ENCODE measurements at places on chromosomes 16 and 17.

GRCh38 chr16:88144028-88144511 lies 192.8 kb downstream of the BANP start:
- no peak for DNase-seq

- DNase-seq: no peak
These were observed 59.1 kb downstream of the PIPOX start for GRCh38 chr17:29102046-29102445.

DNA sequence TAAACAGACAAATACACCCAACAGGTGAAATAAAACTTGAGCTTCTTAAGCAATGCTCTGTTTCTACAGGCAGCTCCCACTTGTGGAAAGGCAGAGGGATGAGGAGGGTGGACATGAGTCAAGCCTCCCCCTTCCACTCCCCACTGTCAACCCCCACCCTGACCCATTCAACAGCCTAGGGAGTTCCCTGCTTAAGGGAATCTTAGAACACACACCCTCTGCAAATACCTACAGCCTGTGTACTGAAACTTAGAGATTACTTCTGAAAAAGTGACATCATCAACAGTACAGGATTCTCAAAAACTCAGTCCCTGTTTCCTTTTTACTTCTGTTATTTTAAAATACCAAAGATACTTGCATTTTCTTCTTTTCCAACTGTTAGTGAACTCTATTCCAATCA lies 345.4 kb downstream of the SOX9 start:
- no peak for DNase-seq

DNA sequence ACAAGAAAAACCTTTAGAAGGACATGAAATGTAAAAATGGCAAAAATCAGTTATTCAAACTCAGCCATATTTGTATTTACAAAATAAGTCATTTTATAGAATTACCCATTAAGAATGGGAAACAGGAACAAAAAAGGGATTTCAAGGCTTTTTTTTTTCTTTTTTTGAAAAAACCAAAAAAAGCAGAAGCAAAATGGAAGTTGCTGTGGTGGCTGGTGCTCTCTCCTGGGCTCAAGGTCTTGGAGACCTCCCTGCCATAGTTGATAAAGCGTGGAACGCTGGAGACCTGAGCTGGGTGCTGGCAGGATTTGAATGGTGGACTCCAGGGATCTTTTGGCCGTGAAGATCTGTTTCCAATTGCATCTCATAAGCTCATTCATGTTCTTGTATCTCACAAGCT lies 3.1 kb downstream of the PLCG2 start:
- no peak for DNase-seq

- DNase-seq: no peak
These were observed 426.6 kb downstream of the HAPSTR1 start for GRCh38 chr16:9518051-9518450.
